ENCODE measurements at places on chromosomes 7 and 10. TPM values are rescaled to one million over a fixed set of nuclear protein-coding genes. Genes with fewer than 3 reads are reported as not detected.

GRCh38 chr7:380139-380485 is 90.1 kb downstream of the FOXL3 start:
- no peak for DNase-seq

GRCh38 chr10:120802935-120803334 is 48.2 kb upstream of the WDR11 start:
- DNase-seq = no peak

DNA sequence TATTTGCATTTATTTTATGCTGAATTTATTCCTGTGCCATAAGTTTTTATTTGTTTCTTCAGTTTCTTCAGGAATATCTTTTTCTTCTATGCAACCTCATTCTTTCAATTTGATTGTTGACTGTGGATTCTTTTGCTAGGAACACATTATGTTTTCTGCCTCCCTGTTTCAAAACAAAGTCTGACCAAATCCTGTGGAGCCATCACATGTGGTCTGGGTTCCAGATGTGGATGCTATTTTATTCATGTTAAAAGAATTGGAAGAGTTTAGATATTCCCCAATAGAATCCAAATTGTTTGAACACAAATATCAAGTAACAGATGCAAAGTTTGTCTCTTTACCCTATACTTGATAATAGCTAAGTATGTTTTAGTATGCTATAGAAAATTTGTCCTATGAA is 56.8 kb upstream of the LRRC17 start:
- DNase-seq = no peak

DNA sequence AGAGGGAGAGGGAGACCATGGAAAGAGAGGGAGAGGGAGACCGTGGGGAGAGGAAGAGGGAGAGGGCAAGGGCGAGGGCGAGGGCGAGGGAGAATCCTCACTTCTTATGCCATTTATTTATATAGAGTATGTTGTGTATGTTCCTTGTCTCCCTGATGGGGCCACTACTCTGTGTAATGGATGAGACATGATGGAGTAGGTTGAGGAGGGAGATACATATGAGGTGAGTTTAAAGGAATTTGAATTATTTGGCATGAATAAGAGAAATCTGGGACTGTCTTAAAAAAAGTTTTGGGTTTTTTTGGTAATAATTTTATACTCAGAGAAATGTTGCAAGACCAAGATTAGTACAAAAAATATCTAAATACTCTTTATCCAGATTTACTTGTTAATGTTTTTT is 20.1 kb downstream of the CCSER2 start:
- peak; percentile 32 for DNase-seq

DNA sequence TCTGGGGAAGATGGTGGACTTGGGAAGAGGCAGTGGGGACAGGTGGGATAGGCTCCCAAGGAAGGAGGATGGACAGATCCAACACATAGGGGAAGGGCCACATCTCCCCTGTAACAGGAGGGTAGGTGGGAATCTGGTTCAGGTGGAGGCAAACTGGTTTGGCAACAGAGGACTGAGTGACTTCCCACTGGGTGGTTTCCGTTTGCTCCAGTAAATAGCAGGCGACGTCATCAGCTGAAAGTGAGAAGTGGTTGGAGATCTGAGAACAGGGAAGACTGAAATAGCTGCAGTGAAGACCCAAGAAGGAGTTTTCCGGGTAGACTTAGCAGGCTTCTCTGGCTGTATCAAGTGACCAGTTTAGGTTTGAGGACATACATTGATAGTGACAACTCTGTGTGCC is 504.4 kb downstream of the GALNT17 start:
- no peak for DNase-seq

DNA sequence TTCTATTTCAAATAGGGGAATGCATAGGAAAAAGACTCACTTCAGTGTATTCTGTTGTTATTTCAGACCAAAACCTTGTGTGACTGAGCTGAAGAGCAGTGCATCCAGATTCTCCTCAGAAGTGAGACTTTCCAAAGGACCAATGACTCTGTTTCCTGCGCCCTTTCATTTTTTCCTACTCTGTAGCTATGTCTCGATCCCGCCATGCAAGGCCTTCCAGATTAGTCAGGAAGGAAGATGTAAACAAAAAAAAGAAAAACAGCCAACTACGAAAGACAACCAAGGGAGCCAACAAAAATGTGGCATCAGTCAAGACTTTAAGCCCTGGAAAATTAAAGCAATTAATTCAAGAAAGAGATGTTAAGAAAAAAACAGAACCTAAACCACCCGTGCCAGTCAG is 12.0 kb downstream of the TET1 start:
- DNase-seq = no peak

DNA sequence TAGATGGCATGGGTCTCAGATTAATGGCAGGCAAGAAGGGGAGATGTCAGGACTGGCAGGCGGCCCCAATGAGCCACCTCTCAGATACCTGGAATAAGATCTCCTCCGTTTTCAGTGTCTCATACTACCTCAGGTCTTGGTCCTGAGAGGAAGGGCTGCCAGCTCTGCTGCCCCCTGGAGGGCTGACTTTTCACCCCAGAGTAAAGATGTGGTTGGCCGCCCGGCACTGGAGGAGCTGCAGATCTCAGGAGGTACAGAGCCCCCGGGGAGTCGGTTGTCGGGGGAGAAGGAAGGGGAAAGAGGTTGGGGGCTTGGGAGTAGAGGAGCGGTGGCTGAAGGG is 642 bp upstream of the COL13A1 start:
- DNase-seq = peak; percentile 92

DNA sequence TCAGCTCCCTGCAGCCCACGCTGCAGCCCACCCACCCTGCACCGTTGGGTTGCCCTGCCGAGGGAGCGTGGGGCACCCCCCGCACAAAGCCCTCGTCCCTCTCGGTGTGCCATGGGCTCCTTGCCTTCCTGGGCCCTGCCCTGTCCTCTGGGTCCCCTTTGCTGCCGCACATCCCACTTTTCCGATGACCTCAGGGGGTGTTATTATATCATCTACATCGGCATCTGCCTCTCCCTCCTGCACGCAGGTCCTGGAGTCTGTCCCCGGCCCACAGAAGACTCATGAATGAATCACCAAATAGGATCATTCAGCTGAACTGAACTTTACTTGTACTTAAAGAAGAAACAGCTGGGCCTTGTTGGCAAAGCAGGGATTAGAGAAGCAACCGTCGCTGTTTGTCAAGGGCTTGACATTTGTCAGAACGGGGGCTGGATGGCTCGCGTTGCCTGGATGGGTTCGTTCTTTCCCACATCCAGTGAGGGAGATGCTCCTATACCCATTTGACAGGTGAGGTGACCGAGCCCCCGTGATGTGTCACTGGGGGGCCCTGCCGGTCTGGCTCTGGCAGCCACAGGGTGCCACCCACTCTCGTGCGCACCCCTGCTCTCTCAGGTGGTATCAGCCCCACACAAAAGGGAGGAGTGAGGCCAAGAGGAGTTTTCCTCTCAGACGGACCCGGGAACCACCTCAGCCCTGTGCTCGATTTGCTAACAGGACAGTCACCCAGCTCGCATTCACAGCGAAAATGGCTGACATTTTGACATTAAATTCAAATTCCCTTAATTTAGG is 58.6 kb upstream of the EBF3 start:
- DNase-seq = peak; percentile 69

DNA sequence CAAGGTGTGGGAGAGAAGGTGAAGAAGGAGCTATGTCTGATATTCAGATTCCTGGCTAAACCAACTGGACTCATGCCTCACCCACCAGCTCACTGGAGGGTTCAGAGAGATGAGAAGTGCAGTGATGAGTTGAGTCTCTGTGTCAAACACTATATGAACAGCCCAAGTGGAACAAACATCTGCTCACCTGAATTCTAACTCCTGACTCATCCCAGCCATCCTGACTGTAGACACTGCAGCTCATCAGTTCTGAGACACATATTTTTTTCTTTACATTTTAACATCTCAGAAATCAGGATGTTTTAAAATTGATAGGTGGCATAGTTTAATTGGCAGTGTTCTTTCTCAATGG is 27.3 kb downstream of the GSDME start:
- DNase-seq = no peak

DNA sequence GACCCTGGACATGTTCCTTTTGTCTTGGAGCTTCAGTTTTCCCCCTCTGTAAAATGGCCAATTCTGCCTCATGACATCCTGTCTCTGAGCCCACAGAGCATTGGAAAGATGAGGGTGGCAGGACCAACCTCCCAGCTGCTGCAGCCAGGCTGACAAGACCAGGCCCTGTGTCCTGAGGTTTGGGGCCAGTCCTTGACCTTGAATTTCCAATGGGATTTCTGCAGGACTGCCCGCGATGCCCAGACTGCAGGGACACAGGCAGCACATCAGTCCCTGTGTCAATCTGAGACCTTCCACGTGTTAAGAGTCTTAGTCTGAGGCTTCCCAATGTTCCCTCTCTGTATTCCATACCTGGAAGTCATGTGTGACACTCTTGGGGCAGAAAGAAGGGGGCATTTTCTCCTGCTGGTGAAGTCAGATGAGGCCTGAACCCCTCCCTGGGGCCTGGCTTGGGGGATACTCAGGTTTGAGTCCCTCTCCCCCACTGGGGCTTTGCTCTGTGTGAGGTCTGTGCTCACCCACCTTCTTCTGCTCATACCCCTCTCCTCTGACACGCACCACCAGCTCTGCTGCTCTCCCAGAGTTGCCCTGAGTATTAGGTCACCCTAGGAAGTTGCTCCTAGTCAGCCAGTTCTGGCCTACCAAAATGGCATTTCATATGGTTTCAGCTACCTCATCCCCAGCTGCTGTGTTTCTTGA is 79.2 kb downstream of the ADCY1 start:
- no peak for DNase-seq

DNA sequence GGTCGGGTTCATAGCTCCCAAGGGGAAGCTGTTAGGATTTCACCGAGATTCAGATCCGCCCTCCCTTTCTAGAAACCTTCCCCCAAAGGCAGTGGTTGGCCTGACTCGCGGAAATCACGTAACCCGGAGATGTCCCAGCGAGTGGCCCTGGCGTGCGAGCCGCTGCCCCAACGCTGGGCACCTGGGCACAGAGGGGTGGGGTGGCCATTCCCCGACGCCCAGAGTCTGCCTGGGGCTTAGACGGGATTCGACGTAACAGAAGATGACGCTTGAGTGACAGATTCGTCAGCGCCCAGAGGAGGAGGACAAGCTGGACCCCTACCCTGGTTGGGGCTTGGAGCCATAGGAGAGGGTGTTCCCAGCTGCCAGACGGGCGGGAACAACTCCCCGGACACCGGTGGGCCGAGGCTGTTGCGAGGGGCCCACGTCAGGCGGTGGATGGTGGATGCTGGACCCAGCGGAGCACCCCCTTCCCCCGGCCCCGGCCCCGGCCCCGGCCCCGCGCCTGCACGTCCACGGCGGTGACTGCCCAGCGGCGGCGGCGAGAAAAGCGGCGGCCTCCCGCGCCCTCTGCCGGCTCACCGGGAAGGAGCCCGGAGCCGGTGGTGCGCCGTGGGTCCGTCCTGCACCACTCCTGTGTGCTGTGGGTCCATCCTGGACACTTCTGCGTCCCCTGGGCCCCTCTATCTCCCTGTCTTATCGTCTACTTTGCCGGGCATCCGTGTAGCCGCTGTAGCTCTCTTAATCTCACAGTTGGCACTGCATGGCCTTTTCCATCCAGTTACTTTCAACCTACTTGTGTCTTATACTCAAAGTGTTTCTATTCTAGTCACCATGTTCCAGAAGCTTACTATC is 35.4 kb upstream of the KNDC1 start:
- peak; percentile 41 for DNase-seq

- peak; percentile 43 for DNase-seq
Observed at GRCh38 chr10:114499630-114500190, 95.4 kb upstream of the AFAP1L2 start.

- no peak for DNase-seq
Observed at GRCh38 chr7:98568891-98569290, 48.2 kb upstream of the NPTX2 start.

The ZNF138 gene
- 4.1 TPM for total RNA-seq

GRCh38 chr7:142323706-142324105 is 65.8 kb upstream of the PRSS58 start:
- peak; percentile 57 for DNase-seq

GRCh38 chr10:24556750-24557742 is 166.6 kb downstream of the ARHGAP21 start:
- DNase-seq = peak; percentile 74

The CC2D2B gene
- not detected for total RNA-seq

The PHF14 gene
- total RNA-seq = 35.4 TPM

DNA sequence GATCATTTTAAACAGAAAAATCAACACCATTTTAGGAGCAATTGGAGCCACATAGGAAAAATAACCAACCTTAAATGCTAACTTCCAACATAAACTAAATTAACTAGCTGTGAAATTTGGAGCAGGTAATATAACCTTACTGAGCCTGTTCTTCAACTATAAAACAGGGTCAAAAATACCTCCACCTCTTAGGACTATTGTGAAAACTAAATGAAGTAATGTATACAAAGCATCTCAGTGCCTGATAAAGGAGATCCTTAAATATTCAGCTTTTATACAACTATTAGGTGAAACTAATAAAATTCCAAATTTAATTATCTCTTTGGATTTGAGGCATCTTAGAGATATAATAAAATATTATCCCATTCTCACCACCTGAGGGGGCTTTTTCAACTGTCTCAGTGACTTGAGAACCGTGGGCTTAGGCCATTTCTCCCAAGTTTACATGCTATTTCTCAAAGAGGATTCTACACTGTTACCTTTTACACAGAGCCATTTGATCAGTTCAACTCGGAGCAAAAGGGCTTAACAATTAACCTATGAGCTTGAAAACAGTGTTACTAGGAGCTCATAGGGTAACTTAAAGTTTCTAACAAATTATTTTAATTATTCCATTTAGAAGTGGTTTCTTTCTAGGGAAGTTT is 165.0 kb upstream of the ASAH2 start:
- DNase-seq = no peak

- DNase-seq = peak; percentile 70
Observed at GRCh38 chr7:33854178-33854577, 51.2 kb upstream of the BMPER start.

GRCh38 chr10:21600804-21601433 is 66.9 kb downstream of the MLLT10 start:
- no peak for DNase-seq

- DNase-seq = no peak
Observed at GRCh38 chr10:63698787-63699150, 177.6 kb downstream of the REEP3 start.

DNA sequence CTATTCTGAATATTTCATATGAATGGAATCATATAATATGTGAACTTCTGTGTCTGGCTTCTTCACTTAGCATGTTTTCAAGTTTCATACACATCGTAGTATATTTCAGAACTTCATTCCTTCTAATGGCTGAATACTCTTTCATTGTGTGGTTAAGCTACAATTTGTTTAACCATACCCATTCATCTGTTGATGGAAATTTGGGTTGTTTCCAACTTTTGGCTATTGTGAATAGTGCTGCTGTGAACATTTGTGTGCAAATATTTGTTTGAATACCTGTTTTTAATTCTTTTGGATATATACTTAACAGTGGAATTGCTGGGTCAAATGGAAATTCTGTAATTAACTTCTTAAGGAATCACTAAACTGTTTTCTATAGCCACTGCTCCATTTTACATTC is 86.0 kb upstream of the MDFIC start:
- DNase-seq = no peak

The GTF2I gene
- total RNA-seq = 144 TPM

DNA sequence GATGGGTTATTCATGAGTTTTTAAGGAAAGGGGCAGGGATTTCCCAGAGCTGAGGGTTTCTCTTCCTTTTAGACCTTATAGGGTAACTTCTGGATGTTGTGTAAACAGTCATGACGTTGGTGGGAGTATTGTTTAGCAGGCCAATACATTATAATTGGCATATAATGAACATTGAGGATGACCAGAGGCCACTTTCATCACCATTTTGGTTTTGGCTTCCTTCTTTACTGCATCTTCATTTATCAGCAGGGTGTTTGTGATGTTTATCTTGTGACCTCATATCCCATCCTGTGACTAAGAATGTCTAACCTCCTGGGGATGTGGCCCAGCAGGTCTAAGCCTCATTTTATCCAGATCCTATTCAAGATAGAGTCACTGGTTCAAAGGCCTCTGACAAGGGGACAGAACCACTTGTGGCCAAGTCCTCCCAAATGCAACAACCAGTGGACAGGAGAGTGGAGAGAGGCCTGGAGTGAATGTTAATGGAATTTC is 77.3 kb upstream of the RPA3 start:
- peak; percentile 94 for DNase-seq

Measured in PC-3 (cell line).